Fibroblast of pulmonary artery (primary cell): ENCODE measurements at places on chromosomes 3 and 15.

- DNase-seq = peak; percentile 85
Observed at GRCh38 chr3:150412561-150413231, 4.6 kb downstream of the TSC22D2 start.

GRCh38 chr15:75056036-75056435 lies 32.6 kb downstream of the PPCDC start:
- DNase-seq = no peak

GRCh38 chr3:160078533-160078932 lies 89.9 kb downstream of the IL12A start:
- no peak for DNase-seq

- DNase-seq = no peak
Observed at GRCh38 chr15:92937901-92938300, 37.8 kb downstream of the CHD2 start.

DNA sequence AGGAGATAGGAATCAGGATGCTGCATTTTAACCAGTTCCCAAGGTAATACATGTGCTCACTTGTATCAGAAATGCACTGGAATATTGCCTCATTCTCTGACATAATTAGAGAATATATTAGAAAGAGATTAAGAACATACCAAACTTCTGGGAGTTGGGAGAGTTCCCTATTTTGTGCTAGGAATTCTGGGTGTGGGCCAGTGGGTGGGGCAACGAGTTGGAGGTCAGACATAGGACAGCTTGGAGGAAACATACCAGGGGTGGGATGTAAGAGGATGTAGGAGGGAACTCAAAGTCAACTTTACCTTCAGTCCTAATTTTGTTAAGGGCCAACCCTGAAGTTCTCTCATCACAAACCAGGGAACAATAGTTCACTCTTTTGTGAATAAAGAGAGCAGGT lies 83.6 kb downstream of the SLC7A14 start:
- DNase-seq = peak; percentile 37
